ENCODE measurements at places on chromosomes 1 and 21. TPM values are rescaled to one million over a fixed set of nuclear protein-coding genes. Genes with fewer than 3 reads are reported as not detected.

The C1orf116 gene
- 0.21 TPM for total RNA-seq

DNA sequence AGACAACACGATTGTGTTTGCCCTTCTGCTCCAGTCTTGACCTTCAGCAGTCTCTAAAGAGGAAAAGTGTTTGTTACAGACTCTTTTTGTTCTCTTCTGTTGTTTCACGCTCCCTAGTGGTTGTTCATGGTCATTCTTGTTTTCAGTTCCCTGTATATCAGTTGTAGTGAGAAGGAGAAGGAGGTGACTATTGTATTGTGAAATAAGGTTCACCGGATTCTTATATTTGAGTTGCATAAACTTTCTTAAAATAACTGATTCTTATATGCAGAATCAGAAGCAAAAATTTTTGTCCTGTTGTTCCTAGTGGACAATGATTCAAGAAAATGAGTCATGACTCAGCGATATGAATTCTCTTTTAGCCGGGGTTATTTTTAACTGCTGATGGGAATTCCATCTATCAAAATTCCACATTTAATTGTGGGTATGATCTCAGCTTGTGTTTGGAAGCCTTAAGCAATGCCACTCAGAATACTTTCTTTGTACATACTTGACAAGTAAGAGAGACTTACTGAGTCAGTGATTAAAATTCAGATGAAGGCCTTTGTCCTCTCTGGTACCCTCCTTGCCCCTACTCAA, 152.2 kb downstream of the CLEC20A start:
- peaks cover 53% of the 10 kb centered on the region for H3K4me1 ChIP-seq
- H3K36me3 ChIP-seq, result no peaks in the 10 kb centered on the region
- peak; percentile 93 for DNase-seq
- H3K27me3 ChIP-seq, result no peaks in the 10 kb centered on the region

The NUP210L gene
- 0.18 TPM for total RNA-seq

The TLCD4 gene
- total RNA-seq, result 7.6 TPM

The CASZ1 gene
- total RNA-seq, result 87.3 TPM

Measured in cardiac muscle cell (in vitro differentiated cells and primary cell).